ENCODE measurements at places on chromosomes 4 and X. TPM values are rescaled to one million over a fixed set of nuclear protein-coding genes. Genes with fewer than 3 reads are reported as not detected.

DNA sequence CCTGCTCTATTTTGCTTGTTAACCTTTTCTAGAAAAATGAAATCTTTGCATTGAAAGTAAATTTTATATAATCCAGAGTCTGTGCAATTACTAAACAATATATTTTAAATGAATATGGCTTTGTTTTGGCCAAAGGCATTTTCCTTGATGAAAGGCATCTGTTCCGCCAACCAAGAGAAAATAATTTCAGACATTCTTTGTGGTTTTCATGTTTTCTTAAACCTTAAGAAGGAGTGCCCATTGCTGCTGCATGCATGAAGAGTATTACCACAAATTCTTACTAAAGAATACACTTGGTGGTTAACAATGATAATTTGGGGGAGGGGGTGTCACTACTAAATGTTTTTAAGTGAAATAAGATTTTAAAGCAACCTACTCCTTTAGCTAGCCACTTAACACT, 2.7 kb upstream of the PDGFC start:
- no peak for DNase-seq

DNA sequence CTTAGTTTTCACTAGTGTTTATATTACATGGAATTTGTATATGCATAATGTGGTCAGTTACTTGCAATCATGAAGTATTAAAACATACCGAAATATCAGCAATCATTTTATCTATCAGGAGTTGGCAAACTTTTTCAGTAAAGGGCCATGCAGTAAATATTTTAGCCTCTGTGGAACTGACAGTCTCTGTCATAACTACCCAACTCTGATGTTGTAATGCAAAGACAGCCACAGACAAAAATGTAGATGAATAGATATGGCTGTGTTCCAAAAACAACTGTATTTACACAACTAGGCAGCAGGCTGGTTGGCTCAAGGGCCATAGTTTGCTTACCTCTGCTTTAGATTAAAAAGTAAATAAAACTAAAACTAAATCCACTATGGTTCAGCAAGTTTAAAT, 200.2 kb downstream of the HS3ST1 start:
- DNase-seq: peak; percentile 7

DNA sequence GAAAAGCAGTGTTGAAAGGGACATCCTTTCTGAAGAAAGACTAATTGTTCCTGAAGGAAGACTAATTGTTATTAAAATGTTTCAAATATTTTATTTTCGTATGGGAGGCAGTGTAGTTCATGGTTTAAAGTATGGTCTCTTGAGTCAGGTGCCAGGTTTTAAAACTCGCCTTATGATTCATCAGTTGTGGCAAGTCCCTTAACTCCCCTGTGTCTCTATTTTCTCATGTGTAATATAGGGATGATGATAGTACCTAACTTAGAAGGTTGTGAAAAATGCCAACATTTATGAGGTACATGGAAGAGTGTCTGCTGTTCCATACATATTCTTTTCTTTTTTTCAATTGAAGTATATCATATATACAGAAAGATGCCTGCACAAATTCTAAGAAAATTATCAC, 414.2 kb upstream of the DIPK2B start:
- no peak for DNase-seq

DNA sequence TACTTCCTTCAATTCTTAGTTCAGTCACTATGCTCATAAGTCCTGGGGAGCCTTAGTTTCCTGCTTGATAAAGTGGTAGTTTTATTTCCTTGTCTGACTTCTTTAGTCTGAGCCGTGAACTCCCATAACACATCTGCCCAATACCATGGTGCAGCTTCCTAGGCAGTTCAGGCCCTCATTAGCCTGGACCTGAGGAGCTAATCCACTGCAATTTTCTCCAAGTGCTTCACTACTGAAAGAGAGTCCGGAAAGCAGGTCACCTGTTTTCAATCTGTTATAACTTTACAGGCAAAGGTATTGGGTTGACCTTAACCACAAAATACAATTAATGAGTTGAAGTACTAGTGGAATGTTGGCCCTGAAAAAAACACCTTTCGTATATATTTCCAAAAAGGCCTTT, 245.4 kb upstream of the BOD1L1 start:
- no peak for DNase-seq

DNA sequence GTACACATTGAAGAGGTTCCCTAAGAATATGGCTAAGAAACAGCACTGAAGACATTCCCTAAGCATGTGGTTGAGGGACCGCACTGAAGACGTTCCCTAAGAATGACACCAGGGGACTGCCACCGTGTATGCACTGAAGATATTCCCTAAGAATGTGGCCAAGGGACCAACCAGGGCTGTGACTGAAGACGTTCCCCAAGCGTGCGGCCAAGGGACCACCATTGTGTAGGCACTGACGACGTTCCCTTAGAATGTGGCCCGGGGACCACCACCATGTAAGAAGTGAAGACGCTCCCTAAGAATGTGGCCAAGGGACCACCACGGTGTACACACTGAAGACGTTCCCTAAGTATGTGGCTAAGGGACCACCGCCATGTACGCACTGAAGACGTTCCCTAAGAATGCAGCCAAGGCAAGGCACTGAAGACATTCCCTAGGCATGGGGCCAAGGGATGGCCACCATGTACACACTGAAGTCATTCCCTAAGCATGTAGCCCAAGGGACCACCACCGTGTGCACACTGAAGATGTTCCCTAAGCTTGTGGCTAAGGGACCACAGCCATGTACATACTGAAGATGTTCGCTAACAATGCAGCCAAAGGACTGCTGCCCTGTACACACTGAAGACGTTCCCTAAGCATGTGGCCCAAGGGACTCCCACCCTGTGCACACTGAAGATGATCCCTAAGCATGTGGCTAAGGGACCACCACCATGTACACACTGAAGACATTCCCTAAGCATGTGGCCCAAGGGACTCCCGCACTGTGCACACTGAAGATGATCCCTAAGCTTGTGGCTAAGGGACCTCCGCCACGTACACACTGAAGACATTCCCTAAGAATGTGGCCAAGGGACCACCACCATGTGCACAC, 22.0 kb downstream of the DHRSX start:
- DNase-seq: no peak

DNA sequence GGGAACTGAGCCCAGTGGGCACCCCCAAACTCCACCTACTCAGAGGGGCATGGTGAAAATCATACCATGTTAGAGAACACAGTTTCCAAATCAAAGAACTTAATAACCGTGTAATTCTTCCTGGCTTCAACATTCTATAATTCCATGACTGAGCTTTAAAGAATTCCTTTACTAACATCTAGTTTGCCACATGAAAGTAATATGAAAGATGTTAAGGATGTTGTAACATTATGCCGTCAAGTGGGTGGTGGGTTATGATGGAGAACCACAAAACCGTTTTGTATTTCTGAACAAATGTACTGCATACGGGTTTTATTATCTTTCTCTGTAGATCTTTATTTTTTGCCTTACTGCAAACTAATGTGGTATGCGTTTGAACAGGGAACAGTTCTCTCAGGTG, 549.0 kb upstream of the MAGEB2 start:
- DNase-seq: no peak

GRCh38 chr4:67714955-67715354, 14.0 kb upstream of the UBA6 start:
- peak; percentile 52 for DNase-seq

DNA sequence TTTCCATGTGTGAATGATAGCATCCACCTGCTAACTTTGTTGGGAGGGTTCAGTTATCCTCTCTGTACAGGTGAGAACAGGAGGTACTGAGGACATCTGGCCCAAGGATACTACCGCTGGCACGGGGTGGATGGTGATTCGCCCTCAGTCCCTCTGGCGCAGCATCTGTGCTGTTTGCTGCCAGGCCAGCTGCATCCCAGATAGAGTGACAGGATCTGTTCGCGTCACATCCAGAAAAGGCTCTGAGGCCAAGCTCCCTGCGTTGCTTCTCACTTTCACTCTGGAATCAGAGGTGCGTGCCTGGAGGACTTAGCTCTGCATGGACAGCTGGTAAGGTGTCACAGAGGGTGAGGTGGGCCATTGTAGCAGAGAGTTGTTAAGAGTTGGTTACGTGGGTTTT, 95.4 kb downstream of the TBL1X start:
- no peak for DNase-seq

GRCh38 chr4:113952452-113953029, 26.9 kb downstream of the ARSJ start:
- peak; percentile 68 for DNase-seq

DNA sequence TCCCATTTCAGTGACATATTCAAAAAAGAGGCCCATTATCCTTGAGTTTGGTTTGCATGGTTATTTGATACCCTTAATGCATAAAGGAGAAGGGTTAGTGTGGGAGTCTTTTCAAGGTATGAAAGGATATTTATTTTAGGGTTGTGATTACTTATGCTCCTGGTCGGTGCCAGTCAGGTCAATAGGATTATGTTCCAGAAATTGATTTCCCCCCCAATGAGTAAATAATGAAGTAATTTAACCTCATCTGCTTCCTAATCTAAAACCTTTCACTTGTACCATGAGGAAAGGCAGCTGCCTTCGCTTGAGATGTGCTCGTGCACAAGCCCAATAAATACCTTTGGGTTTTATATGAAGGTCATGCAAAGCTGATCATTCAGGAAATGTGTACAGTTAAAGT, 55.0 kb upstream of the NR0B1 start:
- no peak for DNase-seq

GRCh38 chr4:177441803-177442622, at the start of gene AGA:
TSS of gene AGA (minus strand) at chr4:177442437. CDS start at chr4:177442375, 62 bp downstream.
- DNase-seq: peak; percentile 98

- no peak for DNase-seq
Observed at GRCh38 chr4:77481856-77482255, 123.8 kb upstream of the CXCL13 start.

- no peak for DNase-seq
Observed at GRCh38 chrX:80511969-80512760, 91.9 kb downstream of the TENT5D start.

DNA sequence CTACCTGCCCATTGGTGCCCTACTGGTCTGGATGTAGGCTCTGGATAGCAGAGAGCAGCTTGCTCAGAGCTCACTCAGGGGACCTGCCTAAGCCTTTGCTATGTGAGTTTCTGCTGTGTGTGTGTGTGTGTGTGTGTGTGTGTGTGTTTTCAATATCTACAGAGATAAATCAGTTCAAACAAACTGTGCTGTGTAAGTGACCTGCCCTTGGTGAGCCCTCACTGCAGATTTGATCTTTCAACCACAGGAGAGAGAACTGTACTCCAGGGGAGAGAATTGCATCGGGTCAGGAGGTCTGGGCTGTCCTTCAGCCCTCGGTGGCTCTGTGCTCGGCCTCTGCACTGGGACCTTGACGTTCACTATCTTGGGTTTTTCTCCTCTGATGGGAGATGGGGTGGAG, 35.0 kb upstream of the CDKN2AIP start:
- DNase-seq: no peak

GRCh38 chr4:159447296-159447695, 344.4 kb downstream of the RAPGEF2 start:
- no peak for DNase-seq

GRCh38 chr4:177256950-177257349, 52.7 kb upstream of the NEIL3 start:
- no peak for DNase-seq

DNA sequence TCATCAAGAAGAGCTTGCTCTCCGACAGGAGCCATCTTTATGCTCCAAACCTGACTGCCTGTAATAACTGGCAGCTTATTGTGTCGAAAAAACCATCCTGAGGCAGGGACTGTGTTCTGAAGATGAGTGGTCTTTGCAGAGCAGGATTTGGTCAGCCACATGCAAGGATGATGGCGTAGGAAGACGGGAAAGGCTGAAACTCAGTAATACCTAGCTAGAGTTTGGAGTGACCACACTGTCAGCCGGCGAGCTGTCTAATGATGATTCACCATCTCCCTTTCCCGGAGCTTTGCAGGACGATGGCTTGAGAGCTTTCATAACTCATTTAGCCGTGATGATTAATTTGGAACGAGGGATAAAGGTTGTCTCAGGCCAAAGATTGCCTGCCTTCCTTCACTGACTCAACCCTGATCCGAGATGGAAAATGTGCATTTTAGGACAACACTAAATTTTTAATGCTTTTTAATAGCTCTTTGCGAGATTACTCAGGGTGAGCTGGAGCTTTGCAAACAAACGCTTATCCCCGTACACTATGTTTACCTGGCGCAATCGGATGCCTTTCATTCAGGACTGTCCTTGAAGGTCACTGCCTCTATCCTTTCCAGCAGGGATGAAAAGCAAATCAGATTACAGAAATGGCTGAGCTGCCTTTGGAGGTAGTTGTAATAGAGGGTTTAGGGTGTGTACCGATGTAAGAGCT, 288.5 kb downstream of the ASMT start:
- no peak for DNase-seq

DNA sequence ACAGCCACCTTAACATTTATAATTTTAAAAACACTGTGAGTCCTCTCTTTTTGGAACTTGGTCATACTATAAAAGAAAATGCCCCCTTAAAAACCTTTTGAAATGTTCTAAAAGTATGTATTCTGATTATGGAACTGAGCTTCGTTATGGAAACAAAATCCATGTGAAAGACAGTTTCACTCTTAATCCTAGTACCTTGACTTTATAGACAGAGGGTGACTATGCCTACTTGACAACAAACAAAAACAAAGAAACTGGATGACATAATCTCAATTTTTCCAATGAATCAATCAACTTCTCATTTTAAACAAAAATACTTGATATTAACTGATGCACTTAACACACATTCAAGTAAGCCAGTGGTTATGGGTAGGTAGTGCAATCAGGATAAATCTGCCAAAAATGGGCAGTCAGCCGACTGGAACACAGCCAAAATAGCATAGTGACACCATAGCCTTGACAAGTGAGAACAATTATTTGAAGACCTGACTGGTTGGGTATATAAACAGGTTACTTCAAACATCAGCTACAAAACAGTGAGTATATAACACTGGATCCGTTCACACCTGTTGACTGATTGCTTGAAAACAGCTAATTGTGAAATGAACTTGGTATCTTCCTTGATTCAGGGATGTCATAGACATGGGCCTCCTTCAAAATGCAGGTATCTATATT, 265.5 kb downstream of the PPP3CA start:
- DNase-seq: no peak

DNA sequence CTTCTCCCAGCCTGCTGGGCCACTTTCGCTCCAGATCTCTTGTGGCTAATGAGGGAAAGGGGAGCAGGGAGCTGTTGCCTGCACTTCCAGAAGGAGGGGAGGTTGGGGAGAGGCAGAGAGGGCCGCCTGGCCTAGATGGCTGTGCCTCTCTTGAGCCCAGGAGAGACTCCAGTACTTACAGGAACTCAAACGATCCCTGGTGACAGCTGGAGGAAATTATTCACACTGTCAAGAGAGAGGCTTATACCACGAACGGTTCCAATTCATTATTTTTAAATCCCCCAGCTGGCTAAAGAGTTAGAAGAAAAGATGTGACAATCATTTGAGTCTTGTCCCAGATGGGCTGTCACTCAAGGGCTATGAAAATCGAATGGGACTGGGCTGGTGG, 96.1 kb downstream of the PHKA2 start:
- no peak for DNase-seq

GRCh38 chrX:139246295-139246694, 284.2 kb upstream of the F9 start:
- no peak for DNase-seq

Gene RAI2
- 0.14 TPM for total RNA-seq

Gene HAUS3
- 19.3 TPM for total RNA-seq

Gene WWC2
- total RNA-seq: 0.40 TPM

Gene BLOC1S4
- total RNA-seq: 20.1 TPM

Gene KANTR
- 10.0 TPM for total RNA-seq

Gene YY2
- total RNA-seq: 1.4 TPM
